ENCODE measurements at places on chromosomes 1 and 21.

GRCh38 chr1:202752774-202753173 is 42.5 kb upstream of the SYT2 start:
- no peak for DNase-seq

DNA sequence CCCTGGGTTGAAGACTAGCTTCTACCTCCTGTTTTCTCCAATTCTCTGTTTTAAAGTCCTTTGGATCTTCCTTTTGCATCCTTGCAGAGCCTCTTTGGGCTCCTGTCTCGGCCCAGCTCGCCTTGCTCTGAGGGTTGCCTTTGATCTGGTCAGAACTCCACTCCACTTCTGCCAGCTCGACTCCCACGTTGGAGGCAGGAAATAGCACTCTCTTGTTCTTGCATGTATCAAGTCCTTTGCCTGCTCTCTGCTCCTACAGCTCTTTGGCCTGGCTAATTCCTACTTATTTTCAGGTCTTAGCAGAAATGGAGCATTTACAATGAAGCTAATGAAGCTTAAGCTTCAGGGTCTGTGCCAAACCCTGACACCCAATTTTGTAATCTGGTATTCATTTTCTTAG is 21.1 kb upstream of the B3GALNT2 start:
- no peak for DNase-seq

DNA sequence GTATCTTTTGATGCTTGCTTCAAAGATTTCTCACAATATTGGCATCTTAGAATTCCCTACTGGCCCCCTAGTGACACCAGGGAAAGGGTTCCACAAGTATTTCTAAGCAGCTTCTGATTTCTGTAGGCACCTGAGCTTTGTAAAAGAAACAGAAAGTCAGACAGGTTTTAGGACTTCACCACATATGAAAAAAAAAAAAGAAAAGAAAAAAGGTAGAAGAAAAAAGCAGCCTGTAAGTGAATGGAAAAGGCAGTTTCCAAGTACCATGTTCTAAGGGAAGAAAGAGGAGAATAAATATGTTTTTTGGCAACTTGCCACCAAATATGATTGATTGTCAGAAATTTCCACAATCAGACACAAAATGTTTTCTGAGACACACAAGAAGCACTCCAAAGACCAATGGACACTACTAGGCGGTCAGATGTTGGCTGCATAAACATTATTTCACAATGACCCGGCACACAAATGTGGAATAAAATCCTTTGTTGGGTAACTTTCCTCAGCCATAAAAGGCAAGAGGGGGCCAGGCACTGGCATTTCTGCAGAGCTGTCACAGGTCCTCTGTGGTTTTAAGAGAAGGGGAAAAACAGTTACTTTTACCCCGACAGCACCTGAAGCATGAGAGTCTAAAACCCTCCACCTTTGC is 12.7 kb upstream of the CPLANE2 start:
- DNase-seq = no peak

- DNase-seq = no peak
Observed at GRCh38 chr1:226722901-226723656, 16.0 kb downstream of the ITPKB start.
